Effector CD4-positive, alpha-beta T cell (primary cell): ENCODE measurements at places on chromosomes 7 and 10.

GRCh38 chr7:37901890-37902524 is 14.6 kb downstream of the SFRP4 start:
- no peak for DNase-seq

GRCh38 chr7:44073664-44074348 is 8.4 kb upstream of the PGAM2 start:
- no peak for DNase-seq

DNA sequence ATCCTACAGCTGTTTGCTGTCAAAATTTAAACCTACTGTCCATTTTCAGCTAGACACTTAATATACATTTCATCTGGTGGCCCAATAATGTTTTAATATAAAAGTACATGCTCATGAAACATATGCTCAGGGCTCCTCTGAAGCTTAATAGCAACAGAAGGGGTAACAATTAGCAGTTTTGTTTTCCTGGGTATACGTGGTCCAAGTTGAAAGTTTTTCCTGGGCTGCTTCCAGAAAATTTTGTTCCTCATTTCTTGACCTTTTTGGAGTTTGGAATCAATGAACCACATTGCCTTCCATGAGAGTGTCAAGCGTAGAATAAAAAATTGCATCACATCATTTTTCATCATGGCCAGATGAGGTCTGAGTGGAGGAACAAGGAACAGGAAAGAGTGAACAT is 537.3 kb upstream of the MGMT start:
- no peak for DNase-seq

- no peak for DNase-seq
These were observed 88.4 kb upstream of the SMNDC1 start for GRCh38 chr10:110392868-110393740.

- no peak for DNase-seq
These were observed 77.6 kb downstream of the PFKFB3 start for GRCh38 chr10:6280291-6280690.

DNA sequence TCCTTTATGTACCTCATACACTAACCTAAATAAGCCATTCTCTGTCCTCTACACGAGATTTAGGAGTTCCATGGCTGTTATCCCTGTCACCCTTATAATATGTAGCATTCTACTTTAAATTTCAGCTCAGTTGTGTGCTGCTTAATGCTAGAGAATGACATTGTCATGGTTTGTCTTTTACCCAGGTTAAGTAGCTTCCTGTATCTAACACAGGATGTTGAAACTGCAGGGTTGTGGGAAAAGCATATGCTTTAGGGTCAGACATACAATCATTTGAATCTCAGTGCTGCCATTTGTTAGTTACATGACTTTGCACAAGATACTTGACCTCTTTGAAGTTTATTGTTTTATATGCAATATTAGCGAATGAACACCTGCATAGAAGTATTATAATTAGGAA is 235.1 kb upstream of the CACNA2D1 start:
- DNase-seq = no peak

- DNase-seq = no peak
These were observed 54.8 kb upstream of the EXOC4 start for GRCh38 chr7:133197972-133198544.

- no peak for DNase-seq
These were observed 91.7 kb downstream of the MARCHF5 start for GRCh38 chr10:92382631-92383030.

- DNase-seq = no peak
These were observed 362.7 kb upstream of the SHH start for GRCh38 chr7:156175003-156175402.

GRCh38 chr7:101112233-101112632 is 14.7 kb upstream of the SERPINE1 start:
- no peak for DNase-seq

- no peak for DNase-seq
These were observed 23.2 kb upstream of the BMPR1A start for GRCh38 chr10:86733260-86733671.

DNA sequence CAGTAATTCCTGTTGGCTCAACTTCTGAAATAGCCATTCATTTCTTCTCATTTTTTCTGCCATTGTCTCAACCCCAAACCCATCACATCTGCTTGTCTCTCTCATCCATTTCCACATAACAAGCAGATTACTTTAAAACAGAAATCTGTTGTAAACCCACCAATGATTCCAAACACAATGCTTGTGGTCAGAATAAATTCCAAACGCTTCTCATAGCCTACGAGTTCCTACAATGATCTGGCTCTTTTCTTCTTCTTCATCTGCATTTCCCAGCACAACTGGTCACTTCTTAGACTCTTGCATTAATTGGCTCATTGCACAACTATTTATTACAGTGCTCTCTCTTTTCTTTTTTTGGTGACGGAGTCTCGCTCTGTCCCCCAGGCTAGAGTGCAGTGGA is 364.1 kb downstream of the GATA3 start:
- no peak for DNase-seq

DNA sequence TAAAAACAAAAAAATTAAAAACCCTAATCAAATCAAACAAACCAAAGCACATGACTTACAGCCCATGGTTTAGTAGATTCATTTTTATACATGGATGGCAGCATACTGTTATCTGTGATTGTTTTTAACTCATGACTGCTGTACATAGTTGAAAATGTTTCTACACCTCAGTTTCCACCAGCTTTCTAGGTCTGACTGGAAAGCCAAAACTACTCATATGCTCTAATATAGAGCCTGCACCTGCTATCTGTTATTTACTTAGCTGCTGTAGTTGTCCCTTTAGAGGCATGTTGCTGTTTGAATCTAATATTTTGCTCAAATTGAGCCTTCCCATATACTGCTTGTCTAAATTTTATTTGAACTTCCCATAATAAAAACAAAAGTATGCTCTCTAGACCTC is 289.9 kb upstream of the LRRN3 start:
- DNase-seq = no peak

- DNase-seq = no peak
These were observed 32.7 kb downstream of the R3HCC1L start for GRCh38 chr10:98167191-98167590.

GRCh38 chr7:33196221-33196620 is 66.9 kb downstream of the BBS9 start:
- DNase-seq = no peak

DNA sequence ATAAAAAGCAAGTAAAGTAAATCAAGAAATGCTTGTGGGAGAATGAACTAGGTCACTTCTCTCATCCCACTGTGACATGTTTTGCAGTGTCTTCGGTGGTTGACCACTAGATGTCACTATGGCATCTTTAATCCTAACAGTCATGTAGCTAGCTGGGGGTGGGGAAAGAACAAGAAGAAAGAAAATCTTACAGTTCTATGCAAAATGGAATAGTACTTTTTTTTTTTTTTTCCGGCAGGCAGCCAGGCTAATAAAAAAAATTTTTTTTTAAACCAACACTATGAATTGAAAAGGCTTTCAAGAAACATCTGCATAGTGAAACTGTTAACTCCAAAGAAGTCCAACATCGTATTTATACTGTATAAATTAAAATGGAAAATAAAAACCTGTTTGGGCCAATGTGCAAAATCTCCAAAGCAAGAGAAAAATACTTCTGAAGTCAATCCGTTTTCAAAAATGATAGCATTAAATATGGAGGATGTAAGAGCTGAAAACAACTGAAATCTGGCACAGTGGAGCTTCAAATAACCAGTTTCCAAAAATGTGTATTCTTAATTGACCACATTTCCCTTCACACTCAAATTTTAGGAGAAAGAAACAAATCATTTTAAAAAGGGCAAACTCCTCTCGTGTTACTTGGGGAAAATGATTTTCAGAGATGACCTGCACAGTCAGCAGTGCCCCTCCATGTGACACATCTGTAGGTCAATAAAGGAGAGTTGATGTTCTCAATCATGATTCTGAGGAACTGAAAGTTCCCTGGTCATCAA is 38.5 kb downstream of the CDK1 start:
- peak; percentile 20 for DNase-seq

GRCh38 chr10:24853661-24854060 is 98.7 kb downstream of the PRTFDC1 start:
- no peak for DNase-seq

DNA sequence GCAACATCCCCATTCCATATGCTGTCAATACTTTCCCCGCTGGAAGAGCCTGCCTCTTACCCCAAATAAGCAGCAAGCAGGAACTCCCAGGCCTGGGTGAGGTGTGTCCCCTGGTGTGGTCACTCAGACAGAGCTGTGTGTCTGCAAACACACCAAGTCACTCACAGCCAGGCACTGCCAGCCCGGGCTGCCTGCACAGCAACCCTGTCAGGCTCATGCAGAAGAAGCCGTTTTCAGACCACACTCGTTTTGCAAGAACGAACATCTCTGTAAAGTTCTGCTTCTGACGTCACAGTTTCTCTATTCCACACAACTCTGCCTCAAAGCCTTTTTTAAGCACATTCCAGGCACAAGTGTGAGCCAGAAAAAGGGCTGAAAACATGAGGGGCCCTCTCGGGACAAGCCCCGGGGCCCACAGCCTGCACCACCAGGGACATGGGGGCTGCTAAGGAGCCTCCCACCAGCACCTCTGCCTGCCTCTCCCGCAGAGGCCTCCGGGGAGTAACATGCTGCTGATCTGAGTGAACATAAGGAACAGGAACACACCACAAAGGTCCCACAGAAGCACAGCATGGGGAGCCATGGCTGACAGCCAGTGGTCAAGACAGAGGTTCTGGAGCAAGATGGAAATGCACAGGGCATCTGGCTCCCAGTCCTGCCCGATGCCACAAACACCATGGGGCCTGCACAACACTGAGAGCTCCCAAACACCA is 11.4 kb downstream of the PTPRN2 start:
- no peak for DNase-seq

DNA sequence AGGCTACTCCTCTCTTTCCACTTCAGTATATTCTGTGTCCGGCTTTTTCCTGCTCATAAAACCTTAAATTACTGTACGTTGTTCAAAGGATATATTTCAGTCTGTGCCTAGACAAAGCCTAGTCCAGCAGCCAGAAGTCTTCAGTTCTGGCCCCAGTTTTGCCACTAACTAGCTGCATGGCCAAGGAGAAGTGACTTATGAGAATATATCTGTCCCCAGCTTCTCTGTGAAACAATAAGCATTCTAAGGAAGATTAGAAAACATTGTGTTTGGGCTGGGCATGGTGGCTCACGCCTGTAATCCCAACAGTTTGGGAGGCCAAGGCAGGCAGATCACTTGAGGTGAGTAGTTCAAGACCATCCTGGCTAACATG is 105.0 kb upstream of the HDAC9 start:
- no peak for DNase-seq

GRCh38 chr10:130357226-130357625 is 221.0 kb downstream of the GLRX3 start:
- DNase-seq = no peak

- DNase-seq = no peak
These were observed 177.4 kb downstream of the SFMBT2 start for GRCh38 chr10:7233259-7233991.

DNA sequence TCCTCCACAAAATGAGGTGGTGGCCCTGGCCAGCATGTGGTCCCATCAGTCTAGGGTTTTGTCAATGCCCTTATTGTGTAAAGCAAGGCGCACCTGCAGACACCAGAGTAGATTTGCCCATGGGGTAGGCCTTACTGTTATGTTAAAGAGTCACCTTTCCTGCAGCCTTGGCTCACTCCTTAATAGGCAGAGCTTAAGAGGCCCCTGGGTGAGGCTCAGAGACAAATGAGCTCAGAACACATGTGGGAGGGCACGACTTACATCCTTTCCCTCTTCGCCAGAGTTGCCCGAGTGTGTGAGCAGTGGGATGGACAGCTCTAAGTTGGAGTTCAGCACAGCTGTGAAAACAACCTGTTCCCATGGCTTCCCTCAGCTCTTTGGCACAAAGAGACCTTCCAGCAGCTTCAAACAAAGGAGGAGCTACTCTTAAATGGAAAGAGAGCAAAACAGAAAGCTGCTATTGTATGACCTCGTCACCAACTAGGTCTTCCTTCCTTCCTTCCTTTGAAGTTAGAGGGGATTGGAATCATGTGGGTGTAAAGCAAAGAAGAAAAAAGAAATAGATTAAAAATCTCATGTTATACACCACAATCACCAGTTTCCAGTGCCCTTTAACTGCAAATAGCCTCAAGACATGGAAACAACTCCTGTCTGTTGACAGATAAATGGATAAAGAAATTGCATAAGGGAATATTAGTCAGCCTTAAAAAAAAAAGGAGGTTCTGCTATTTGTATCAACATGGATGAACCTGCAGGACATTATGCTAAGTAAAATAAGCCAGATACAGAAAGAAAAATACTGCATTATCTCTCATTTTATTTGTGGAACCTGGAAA is 11.9 kb upstream of the XPNPEP1 start:
- no peak for DNase-seq

- DNase-seq = no peak
These were observed 21.5 kb downstream of the TRRAP start for GRCh38 chr7:98899816-98900215.

DNA sequence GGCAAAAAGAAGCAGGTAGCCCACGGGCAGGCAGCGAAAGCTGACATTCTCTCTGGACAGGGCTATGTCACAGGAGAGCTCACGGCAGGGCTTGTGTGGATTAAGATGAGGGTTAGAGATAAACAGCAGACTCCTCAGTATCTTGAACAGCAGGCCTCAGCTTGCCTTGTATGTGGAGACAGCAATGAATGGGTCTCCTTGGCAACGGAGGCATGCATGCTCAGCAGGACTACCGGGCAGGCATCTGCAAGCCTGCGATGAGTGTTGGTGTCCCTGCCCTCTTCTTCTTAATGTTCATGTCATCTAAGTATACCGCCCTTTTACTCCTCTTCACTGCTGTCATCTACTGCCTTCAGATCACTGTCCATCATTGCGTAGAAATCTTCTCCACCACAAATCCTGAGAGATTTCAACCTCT is 81.9 kb upstream of the C1GALT1 start:
- DNase-seq = no peak

DNA sequence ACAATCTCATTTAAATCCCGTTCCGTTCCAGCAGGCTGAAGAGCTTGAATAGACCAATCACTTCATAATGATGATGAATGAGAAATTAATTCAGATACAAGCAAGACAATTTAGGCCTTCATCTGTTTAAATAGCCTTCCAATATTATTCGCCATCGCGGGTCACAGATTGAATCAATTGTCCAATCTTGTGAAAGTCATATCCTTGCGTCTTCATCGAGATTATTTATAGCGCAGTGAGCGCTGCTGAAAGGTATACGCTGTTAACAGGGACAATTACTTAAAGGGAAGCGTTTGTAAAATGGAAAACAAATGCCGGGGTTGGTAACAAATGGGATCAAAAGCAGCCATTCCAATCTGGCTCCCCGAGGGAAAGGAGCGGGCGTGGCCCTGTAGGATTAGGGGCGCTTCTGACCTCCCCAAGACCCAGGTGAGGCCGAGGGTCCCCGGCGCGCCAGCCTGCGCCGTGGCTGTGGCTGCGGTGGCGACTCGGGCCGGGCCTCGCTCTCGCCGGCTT is 8.6 kb downstream of the EVX1 start:
- no peak for DNase-seq

- no peak for DNase-seq
These were observed 131.3 kb downstream of the ALOX5 start for GRCh38 chr10:45505311-45505710.
